ENCODE measurements at places on chromosomes 2 and 18.

GRCh38 chr2:229719926-229720647 is 5.7 kb upstream of the DNER start:
- no peaks in the 10 kb centered on the region for H3K4me1 ChIP-seq
- H3K27ac ChIP-seq, result no peak overlapping the region
- H3K4me3 ChIP-seq, result no peak overlapping the region
- DNase-seq, result no peak
- no peaks in the 10 kb centered on the region for H3K36me3 ChIP-seq
- peaks cover 9% of the 10 kb centered on the region for H3K27me3 ChIP-seq

DNA sequence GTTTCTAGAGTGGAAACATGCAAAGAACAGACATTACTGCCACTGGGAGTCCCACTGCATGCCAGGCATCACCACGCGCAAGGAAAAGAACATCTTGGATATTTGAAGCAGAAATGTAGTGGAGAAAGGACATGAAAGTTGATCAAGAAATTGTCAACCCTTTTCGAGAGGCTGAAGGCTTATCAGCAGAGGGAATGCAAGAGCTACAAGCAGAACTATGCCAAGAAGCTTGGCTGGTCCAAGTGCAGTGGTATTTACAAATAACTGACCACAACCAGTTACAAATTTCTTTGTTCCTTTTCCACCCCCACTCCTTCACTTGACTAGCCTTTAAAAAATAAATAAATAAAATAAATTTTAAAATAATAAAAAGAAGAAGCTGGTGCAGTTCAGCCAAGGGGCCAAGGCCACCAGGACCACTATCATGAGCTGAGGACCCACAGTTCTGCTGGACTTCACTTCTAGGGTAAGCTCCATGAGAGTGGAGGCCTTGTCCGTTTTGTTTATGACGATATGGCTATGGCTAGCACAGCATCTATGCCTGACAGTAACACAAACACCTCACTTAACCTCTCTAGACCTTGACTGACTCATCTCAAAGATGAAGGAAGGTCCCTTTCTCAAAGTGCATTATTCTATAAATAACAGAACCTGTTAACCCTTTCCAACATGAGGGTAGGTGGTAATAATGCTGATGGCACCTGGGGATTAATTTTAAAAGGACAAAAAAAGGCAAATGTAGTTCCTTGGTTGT is 20.9 kb downstream of the MARCHF4 start:
- H3K4me1 ChIP-seq, result no peaks in the 10 kb centered on the region
- H3K4me3 ChIP-seq, result no peak overlapping the region
- DNase-seq, result no peak
- no peaks in the 10 kb centered on the region for H3K36me3 ChIP-seq
- no peaks in the 10 kb centered on the region for H3K27me3 ChIP-seq

DNA sequence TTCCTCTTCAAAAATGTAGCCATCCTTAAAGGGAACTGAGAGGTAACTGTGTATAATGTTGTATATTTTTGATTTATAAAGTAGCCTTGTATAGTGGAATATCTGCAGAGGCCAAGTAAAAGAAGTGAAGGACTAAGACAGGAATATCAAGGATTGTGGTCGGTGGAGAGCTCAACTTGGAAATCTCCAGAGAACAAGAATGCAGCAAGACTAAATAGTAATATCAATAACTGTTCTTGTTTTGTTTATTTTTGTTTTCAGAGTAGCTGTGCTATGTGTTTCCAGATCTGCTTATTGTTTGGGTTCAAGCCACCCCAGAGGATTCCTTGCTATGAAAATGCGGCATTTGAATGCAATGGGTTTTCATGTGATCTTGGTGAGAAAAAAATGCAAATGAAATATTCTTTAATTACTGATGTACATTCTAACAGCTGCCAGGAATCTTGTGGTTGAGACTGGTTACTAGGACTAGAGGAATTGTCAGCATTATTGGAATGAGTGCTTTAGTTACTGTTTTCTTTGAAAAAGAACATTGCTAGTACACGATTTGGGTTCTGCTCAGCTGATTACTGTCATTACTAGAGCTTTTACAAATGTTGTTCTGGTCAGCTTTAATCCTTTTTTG is 25.0 kb downstream of the FASTKD2 start:
- DNase-seq, result no peak
- H3K36me3 ChIP-seq, result peaks cover 61% of the 10 kb centered on the region
- no peaks in the 10 kb centered on the region for H3K27me3 ChIP-seq
- no peaks in the 10 kb centered on the region for H3K4me1 ChIP-seq

- no peak overlapping the region for H3K27ac ChIP-seq
- H3K36me3 ChIP-seq, result no peaks in the 10 kb centered on the region
- 0 out of 2 replicates have a peak, but pooled peaks cover 5% of the 10 kb centered on the region for H3K4me1 ChIP-seq
- no peak overlapping the region for H3K4me3 ChIP-seq
- peaks cover 25% of the 10 kb centered on the region for H3K27me3 ChIP-seq
Observed at GRCh38 chr18:75088622-75089211, 120.2 kb downstream of the PTGR3 start.
